Body of pancreas (tissue), 4 donors: ENCODE measurements at places on chromosomes 1 and 21.

- no peaks in the 10 kb centered on the region for H3K27me3 ChIP-seq
- peaks cover 17% of the 10 kb centered on the region for H3K4me1 ChIP-seq
- no peak within 1 kb of the TSS for H3K4me3 ChIP-seq
- DNase-seq: no peak
- no peak within 1 kb of the TSS for H3K27ac ChIP-seq
- no peaks in the 10 kb centered on the region for H3K36me3 ChIP-seq
Observed at GRCh38 chr1:201377611-201378092, at the start of gene TNNT2. Gene TNNT2 (minus strand): TSS chr1:201377680. CDS start chr1:201373254, 4,426 bp downstream.

- H3K4me3 ChIP-seq: no peak overlapping the region
- peaks cover 11% of the 10 kb centered on the region for H3K27me3 ChIP-seq
- peaks cover 21% of the 10 kb centered on the region for H3K4me1 ChIP-seq
- peak; percentile 77 for DNase-seq
- H3K36me3 ChIP-seq: no peaks in the 10 kb centered on the region
Observed at GRCh38 chr21:42652527-42653230, 742 bp upstream of the PDE9A start.

DNA sequence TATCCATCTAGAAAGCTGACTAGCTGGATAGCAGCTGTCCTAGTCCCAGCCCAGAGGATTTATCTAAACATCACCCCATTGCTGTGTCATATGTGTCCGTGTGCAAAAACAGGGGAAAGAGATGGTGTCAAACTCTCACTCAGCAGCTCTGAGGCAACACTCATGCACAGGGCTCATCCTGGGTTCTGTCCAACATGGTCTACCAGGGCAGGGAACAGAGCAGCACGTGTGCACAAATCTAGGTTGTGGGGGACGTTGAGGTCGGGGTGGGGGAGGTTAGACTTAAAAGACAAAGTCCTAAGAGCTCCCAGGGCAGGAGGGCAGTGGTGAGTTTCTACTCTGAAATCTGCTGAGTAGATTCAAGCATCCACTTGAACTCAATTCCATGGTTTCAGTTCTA is 16.2 kb downstream of the PI4KB start:
- H3K27me3 ChIP-seq: no peaks in the 10 kb centered on the region
- no peak overlapping the region for H3K27ac ChIP-seq
- H3K4me1 ChIP-seq: peaks cover 39% of the 10 kb centered on the region
- H3K36me3 ChIP-seq: peaks cover 29% of the 10 kb centered on the region
- H3K4me3 ChIP-seq: no peak overlapping the region

GRCh38 chr1:27811741-27812500 is 18.7 kb upstream of the PPP1R8 start:
- H3K36me3 ChIP-seq: no peaks in the 10 kb centered on the region
- no peak for DNase-seq
- H3K27ac ChIP-seq: no peak overlapping the region
- H3K4me1 ChIP-seq: no peaks in the 10 kb centered on the region

GRCh38 chr1:31683997-31684396 is 19.8 kb downstream of the COL16A1 start:
- H3K36me3 ChIP-seq: no peaks in the 10 kb centered on the region
- H3K4me3 ChIP-seq: no peak overlapping the region
- H3K4me1 ChIP-seq: no peaks in the 10 kb centered on the region
- H3K27ac ChIP-seq: no peak overlapping the region
- no peaks in the 10 kb centered on the region for H3K27me3 ChIP-seq

DNA sequence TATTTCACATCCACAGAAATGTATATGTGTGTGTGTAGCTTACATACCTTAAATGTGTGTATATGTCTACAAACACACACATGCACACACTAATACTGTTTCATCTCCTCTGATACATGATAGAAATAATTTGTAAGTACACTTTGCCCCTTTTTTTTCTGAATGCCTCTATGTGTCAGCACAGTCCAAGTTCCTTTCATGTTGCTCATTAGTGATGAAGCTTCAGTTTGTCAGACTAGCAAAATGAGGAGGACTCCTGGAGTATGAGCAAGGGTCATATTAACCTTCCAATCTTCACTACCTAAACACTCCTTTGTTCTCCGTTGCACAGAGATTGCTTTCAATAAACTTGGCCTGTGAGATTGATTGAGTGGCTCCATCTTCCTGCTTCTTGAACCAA is 935.4 kb downstream of the MRPL39 start:
- no peaks in the 10 kb centered on the region for H3K4me1 ChIP-seq
- H3K4me3 ChIP-seq: no peak overlapping the region
- no peak overlapping the region for H3K27ac ChIP-seq
- no peaks in the 10 kb centered on the region for H3K36me3 ChIP-seq
- no peak for DNase-seq
- no peaks in the 10 kb centered on the region for H3K27me3 ChIP-seq

GRCh38 chr1:157983787-157984186 is 9.7 kb upstream of the KIRREL1 start:
- H3K27ac ChIP-seq: no peak overlapping the region
- no peaks in the 10 kb centered on the region for H3K36me3 ChIP-seq
- no peaks in the 10 kb centered on the region for H3K4me1 ChIP-seq
- no peaks in the 10 kb centered on the region for H3K27me3 ChIP-seq
- no peak overlapping the region for H3K4me3 ChIP-seq
- DNase-seq: no peak

DNA sequence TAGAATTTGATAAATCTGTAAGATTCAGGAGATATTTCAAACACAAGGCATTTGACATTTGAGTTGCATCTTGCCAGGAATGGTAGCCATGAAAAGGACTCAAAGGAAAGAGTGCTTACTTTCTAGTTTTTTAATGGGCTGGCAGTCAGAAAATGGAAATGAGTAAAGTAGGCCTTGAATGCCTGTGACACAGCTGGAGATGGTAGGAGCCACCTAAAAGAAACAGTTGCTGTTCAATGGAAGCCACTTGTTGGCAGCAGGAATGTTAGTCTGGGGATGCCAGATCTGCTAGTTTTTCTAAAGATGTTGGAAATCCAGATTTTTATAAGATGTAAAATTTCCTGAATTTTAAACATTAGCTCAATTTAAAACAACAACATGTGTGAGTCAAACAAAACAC is 43.6 kb downstream of the CACHD1 start:
- no peaks in the 10 kb centered on the region for H3K36me3 ChIP-seq
- no peak overlapping the region for H3K4me3 ChIP-seq
- H3K4me1 ChIP-seq: peaks cover 59% of the 10 kb centered on the region
- no peak for DNase-seq
- H3K27ac ChIP-seq: no peak overlapping the region
- no peaks in the 10 kb centered on the region for H3K27me3 ChIP-seq

DNA sequence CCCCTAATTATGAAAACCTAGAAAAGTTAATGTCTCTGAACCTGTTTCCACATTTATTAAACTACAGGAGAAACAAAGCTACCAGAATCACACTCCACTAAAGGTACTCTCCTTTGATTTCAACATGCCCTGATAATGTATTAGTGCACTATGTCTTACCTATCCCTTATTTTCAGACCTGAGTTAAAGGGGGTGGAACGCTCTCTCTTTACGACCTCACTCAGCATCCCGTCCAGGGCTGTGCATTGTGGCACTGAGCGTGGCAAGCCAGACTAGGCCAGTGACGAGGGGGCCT is 678 bp downstream of the LSM10 start:
- H3K4me1 ChIP-seq: peaks cover 12% of the 10 kb centered on the region
- H3K27ac ChIP-seq: peak overlapping the region; percentile 80
- H3K27me3 ChIP-seq: no peaks in the 10 kb centered on the region
- H3K4me3 ChIP-seq: peak overlapping the region; percentile 75

GRCh38 chr1:211813590-211813989 is 17.0 kb downstream of the LPGAT1 start:
- H3K27ac ChIP-seq: no peak overlapping the region
- H3K36me3 ChIP-seq: no peaks in the 10 kb centered on the region
- H3K4me3 ChIP-seq: no peak overlapping the region
- no peaks in the 10 kb centered on the region for H3K27me3 ChIP-seq
- peak; percentile 70 for DNase-seq

- no peak overlapping the region for H3K4me3 ChIP-seq
- peaks cover 7% of the 10 kb centered on the region for H3K4me1 ChIP-seq
- no peak overlapping the region for H3K27ac ChIP-seq
Observed at GRCh38 chr21:29248124-29248523, 50.6 kb upstream of the BACH1 start.

DNA sequence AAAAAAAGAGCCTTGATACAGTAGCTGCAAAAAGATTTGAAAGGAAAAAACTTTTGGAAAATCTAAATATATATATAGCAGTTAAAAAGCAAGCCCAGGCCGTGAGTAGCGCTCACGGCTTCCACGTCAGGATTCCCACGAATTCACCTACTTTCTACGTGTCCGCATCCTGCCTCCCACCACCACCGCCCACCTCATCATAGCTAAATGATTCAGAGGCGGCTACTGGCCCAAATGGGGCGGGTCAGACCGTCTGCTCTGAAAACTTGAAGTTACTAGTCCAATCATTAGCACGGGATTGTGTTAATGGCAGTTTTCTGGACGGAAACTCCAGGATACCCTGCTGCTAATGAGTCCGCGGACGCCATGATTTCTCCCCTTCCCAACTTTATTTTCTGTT is 1.3 kb upstream of the CCSAP start:
- H3K36me3 ChIP-seq: no peaks in the 10 kb centered on the region
- no peak overlapping the region for H3K4me3 ChIP-seq
- no peaks in the 10 kb centered on the region for H3K27me3 ChIP-seq
- no peak overlapping the region for H3K27ac ChIP-seq
- no peak for DNase-seq
- peaks cover 17% of the 10 kb centered on the region for H3K4me1 ChIP-seq
